ENCODE measurements at places on chromosomes 2 and 18.

DNA sequence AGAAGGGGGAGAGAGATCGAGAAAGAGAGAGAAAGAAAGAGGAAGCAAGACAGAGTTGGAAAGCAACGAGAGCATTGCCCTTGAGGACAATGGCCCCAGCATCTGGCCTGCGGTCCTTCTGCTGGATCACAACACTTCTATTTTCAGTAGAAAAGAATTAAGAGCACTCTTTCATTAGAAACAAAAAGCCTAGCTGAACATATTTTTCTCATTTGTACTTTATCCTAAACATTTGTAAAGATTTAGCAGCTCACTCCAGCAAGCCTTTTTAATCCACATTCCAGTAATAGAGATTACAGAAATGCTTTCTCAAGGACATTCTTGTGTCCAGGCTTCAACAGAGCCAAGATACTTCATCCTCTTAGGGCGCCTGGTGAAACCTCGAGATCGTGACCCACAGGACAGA, 31.6 kb upstream of the AFF3 start:
- DNase-seq, result no peak

DNA sequence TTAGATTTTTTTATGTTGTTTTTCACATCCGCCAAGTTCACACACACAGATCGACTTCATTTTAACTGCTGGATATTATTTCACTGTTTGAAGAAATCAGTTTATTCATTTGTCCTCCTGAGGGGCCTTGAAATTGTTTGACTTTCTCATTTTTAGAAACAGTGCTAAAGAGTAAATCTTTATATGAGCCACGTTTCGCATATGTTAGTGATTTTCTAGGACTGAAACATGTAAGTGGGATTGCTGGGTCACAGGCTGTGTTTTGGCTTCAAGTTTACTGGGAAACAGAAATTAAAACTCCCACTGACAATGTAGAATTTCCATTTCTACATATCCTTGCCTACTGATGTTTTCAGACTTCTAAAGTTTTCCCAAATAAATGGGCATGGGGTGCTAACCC, 363.8 kb downstream of the NCKAP5 start:
- DNase-seq, result no peak

DNA sequence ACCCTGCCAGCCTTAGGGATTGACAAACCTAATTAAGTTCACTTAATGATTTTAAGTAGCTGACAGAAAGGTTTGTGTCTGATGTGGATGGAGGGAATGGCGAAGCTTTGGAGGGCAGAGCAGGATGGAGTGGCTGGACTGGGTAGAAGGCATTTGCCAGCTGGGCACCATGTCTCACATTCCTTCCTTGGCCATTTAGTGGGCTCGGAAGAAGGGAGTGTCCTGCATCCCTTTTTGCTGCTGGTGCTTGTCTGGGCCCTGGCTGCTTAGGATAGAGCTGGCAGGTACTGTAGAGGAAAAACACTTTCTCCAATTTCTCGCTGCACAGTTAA, 166.7 kb downstream of the CLIP4 start:
- no peak for DNase-seq

DNA sequence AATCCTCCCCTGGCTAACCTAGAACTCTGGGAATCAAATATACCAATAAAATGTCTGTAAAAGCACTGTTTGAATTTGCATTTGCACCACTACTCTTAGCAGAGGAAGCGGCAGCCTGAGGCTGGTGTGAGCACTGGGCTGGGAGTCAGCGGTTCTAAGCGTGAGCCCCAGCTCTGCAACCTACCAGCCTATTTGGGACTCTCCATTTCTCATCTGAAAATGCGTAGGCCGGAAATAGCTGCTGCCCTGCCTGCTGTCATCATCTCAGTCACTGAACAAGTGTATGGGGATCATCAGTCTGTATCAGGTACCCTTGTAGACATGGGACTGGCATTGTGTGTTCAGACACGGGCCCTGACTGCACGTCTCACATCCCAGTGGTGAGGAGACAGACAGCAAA, 194.3 kb downstream of the ANKRD30B start:
- no peak for DNase-seq

DNA sequence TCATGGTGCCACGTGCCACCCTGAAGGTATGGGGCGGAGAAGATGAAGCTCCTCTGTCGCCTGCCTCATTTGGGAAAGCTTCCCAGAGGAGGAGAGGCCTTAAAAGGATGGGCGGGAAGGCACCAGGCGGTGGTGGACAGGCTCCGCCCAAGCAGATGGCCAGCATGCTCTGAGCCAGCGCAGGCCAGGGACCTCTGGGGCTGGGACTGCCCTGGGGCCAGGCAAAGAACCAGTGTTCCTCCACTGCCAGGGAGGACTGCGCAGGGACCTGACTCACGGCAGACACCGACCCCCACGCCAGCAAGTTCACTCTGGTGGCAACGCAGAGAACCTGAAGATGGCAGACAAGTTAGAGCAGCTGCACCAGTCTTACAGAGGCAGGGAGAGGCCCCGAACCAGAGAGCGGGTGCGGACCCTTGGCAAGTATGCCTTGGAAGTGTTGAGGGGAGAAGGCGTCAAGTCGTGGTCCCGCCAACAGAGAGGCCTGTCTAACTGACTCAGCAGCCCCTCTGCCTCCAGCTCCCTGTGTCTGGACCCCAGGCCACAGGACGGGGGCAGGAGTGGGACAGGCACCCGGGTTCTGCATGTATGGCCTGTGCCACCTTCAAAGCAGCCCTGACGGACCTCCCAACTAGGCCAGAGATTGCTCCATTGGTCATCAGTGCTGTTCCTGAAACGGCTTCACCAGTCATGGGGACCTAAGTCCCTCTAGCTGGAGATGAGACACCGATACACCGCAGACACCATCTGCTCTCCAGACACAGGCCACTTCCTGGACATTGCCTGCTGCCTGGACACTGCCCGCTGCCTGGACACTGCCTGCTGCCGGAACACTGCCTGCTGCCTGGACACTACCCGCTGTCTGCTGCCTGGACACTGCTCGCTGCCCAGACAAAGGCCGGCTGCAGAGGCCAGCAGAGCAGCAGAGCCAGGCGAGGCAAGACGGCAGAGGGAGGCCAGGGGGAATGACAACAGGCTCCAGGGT, 124.7 kb downstream of the HDAC4 start:
- no peak for DNase-seq

GRCh38 chr2:98379311-98380202, 33.3 kb downstream of the CNGA3 start:
- DNase-seq, result no peak

- no peak for DNase-seq
Observed at GRCh38 chr2:28201671-28202180, 190.9 kb upstream of the FOSL2 start.

DNA sequence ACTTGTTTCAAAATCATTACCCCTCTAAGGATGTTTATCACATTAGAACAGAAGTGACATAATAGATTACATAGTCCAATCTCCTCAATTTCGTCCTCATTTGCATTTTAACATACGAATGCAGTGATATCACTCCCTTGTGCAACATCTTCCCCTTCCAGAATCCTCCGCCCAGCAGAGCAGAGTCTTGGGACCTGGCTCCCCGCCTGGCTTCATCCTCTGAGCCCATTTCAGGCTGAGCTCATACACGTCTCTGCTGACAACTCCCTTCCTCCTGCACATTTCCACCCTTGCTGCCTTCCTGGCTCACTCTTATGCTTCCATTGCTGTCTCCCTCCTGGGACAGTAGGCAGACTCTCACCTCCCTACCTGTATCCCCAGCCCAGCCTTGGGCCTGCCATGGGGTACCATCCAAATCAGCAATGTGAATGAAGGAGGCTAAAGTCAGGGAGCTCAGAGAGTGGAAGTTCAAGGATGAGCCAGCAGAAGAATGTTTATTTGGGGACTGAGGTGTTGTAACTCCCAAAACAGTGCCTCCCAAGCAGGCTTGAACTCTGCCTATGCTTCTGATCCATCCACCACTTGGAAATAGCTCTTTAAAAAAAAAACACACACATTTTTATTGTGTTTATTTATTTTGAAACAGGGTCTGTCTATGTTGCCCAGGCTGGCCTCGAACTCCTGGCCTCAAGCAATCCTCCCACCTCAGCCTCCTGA, 165.2 kb downstream of the TMEM200C start:
- no peak for DNase-seq
